Ovary (tissue), 10 donors: ENCODE measurements at places on chromosomes 6 and 20. TPM values are rescaled to one million over a fixed set of nuclear protein-coding genes. Genes with fewer than 3 reads are reported as not detected.

DNA sequence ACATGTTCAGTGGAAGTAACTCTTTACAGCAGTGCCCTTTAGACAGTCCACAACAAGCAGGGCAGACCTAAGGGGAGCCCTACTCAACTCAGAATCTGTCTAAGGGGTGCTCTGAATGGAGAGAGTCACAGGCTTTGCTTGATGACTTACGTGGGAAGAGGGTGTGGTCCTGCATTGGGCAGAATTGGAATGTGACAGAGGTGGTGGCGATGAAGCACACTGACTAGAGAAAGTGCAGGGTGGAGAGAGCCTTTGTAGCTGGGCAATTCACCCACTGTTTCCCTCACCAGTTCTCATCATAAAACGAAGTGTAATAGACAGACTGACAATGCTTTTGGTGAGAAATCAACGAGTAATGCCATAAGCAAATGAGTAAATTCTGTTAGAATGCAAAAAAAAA, 11.2 kb downstream of the TP53INP2 start:
- no peak overlapping the region for H3K27ac ChIP-seq
- H3K4me1 ChIP-seq: peaks cover 4% of the 10 kb centered on the region
- H3K4me3 ChIP-seq: no peak overlapping the region
- no peaks in the 10 kb centered on the region for H3K36me3 ChIP-seq
- H3K27me3 ChIP-seq: no peaks in the 10 kb centered on the region

EPPIN gene
- total RNA-seq: not detected

SAMD3 gene
- total RNA-seq: 1.8 TPM

DEFB132 gene
- not detected for total RNA-seq

COL12A1 gene
- 207 TPM for total RNA-seq
